Calu3 (cell line): ENCODE measurements at places on chromosomes 2 and 18. TPM values are rescaled to one million over a fixed set of nuclear protein-coding genes. Genes with fewer than 3 reads are reported as not detected.

DNA sequence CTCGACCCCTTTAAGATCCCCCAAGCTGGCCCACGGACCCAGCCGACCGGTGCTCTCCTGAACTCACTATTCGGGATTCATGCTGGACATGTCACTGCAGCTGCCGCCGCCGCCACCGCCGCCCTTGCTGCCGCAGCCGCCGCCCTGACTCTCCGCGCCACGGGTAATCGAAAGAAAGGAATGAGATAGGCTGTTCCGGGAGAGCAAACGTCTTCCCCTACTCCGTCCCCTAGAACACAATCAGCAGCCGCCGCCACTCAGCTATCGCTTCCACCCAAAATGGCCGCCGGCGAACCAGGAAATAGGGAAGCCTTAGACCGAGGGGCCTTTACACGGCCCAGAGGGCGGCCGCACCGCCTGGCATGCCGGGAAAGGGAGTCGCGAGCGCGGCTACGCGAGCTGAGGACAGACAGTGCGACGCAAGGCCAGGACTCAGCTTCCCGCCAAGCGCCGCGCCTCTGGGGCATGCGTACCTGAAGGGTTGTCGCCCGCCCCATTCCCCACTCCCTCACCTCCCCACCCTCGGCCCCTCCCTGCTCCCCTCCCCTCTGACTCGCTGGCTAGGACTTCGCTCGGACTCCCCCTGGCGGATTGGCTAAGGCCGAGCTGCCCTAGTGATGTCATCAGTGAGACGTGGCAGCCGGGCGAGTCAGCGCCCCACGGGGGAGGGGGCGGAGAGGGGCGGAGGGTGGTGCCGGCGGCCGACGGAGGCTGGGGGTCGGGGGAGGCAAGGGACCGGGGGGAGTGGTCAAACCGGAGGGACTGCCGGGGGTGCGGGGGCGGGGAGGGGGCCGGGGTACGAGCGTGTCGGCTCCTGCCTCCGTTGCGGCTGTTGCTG is at the start of gene RAB1A:
RAB1A (minus strand) TSS at position 281 of the 838 bp plus-strand sequence; CDS start at position 90, 191 bp downstream.
- DNase-seq: peak; percentile 98

GRCh38 chr2:187475499-187476248 is 27.6 kb upstream of the CALCRL start:
- no peak for DNase-seq

The NXPH2 gene
- total RNA-seq: 1.3 and 3.1 TPM in 2 replicates

The SNRNP27 gene
- total RNA-seq: 36.3 and 39.8 TPM in 2 replicates

The CDH2 gene
- total RNA-seq: 1.5 and 2.3 TPM in 2 replicates
